ENCODE measurements at places on chromosomes 3 and 15.

- peak; percentile 7 for DNase-seq
These were observed 54.8 kb downstream of the UBP1 start for GRCh38 chr3:33385423-33385822.

DNA sequence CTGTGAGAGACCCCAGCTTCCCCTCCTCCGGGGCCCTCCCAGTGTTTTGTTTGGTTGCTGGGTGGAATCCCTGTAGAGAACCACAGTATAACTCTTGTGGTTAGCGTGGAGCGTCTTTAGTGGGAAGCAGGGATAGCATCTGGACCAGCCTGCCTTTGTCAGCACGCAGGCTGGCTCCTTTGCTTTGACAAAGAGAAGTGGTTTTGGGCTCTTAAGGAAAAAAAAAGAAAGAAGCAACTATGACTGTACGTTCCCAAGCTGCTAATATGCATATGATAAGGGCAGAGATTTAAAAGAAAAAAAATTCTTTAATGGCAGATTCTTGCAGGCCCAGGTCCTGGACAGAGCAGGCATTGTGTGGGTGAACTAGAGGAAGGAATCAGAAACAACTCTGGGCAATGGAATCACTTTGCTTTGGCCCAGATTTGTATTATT is 340.8 kb upstream of the CTDSPL start:
- no peak for DNase-seq

GRCh38 chr3:170222647-170223541 is 670 bp downstream of the PRKCI start:
- peak; percentile 33 for DNase-seq

DNA sequence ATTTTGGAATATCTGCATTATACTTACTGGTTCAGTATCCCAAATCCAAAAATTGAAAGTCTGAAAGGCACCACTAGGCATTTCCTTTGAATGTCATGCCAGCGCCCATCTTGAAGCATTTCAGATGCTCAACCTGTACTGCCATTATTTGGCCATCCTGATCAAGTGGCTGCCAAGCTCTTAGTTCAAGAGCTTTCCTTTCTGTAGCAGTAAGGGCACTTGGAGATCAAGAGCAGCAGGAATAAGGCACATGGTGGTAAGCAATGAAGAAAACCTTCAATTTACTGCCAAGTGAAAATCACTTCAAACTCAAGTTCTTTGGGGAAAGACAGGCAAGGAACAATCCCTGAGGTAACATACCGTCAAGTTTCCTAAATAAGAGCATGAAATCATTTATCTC is 10.0 kb downstream of the RHOA start:
- no peak for DNase-seq

GRCh38 chr15:63856711-63857460 is 23.1 kb upstream of the HERC1 start:
- DNase-seq, result no peak

DNA sequence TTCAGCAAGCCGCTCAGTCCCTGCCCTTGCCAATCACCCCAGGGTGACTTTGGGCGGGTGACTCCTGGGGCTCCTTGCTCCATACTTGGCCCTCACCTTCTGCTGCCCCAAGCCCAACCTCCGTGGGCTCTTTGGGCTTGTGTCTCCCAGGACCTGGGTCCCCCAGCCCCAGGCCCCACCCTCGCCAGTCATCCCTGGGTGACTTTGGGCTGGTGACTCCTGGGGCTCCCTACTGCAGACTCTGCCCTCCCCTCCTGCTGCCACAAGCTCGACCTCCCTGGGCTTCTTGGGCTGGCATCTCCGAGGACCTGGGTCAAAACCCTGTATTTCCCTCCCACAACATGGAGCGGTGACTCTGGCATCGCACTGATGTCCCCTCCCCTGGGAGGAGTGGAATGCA is 151.5 kb downstream of the GOLGA6L4 start:
- no peak for DNase-seq
